CD8-positive, alpha-beta T cell (primary cell): ENCODE measurements at places on chromosomes 6 and 20.

- no peak for DNase-seq
These were observed 14.8 kb upstream of the CEP162 start for GRCh38 chr6:84242265-84242664.

DNA sequence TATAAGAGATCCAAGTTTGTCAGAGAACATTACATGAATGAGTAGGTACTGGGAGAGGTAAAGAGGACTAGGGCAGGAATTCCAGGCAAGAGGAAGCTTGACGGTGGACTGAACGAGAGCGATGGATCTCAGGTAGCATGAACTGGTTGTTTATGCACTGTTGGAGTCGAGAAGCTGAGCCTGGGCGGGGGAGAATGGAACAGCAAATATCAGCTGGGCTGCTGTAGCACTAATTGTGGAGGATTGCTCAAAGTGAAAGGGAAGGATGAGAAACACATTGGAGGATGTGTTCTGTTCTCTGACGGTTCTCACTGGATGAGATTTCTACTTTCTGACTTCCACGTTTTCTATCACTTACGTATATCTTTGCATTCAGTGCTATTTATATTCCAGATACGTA lies 164.2 kb downstream of the PHF3 start:
- no peak for DNase-seq

DNA sequence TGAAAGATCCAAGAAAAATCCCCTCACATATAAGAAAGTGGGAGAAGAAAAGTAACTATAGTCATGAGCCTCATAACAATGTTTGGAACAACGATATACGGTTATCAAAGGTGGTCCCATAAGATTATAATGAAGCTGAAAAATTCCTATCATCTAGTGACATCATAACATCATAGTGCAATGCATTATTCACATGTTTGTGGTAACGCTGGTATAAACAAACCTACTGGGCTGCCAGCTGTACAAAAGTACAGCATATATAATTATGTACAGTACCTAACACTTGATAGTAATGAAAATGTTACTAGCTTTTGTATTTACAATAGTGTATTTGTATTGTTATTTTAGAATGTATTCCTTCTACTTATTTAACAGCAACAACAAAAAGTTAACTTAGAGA lies 240.7 kb downstream of the RNGTT start:
- DNase-seq = no peak

DNA sequence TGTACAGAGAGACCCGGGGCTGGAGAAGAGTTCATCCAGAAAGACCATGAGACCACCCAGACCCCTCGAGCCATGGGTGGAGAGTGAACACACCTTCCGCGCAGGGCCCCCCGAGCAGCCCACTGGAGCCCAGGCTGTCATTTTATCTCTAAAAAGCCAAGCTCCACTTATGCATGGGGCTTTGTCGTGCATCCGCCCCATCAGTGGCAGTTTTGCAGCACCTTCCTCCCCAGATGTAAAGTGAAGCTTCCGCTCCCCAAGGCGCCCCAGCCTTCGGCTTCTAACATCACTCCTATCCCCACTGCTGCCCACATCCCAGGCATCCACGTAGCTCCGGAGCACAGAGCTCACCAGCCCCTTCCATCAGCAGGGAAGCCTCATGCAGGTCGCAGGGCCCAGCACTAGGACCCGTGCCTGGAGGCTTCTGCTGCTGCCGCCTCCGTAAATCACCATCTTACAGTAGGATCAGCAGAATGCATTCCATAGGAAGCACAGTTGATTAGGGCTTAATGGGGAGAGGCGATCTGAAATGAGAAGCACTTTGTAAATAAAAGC lies 301.1 kb downstream of the TAF4 start:
- DNase-seq = no peak

GRCh38 chr20:63819224-63819921 lies 11.7 kb downstream of the ZBTB46 start:
- no peak for DNase-seq
